ENCODE measurements at places on chromosomes 4 and X.
A peak's percentile ranks its signal among the peaks of the same experiment; 100 is the strongest.

GRCh38 chr4:168923526-168924194, 86.4 kb downstream of the CBR4 start:
- peak; percentile 81 for DNase-seq

DNA sequence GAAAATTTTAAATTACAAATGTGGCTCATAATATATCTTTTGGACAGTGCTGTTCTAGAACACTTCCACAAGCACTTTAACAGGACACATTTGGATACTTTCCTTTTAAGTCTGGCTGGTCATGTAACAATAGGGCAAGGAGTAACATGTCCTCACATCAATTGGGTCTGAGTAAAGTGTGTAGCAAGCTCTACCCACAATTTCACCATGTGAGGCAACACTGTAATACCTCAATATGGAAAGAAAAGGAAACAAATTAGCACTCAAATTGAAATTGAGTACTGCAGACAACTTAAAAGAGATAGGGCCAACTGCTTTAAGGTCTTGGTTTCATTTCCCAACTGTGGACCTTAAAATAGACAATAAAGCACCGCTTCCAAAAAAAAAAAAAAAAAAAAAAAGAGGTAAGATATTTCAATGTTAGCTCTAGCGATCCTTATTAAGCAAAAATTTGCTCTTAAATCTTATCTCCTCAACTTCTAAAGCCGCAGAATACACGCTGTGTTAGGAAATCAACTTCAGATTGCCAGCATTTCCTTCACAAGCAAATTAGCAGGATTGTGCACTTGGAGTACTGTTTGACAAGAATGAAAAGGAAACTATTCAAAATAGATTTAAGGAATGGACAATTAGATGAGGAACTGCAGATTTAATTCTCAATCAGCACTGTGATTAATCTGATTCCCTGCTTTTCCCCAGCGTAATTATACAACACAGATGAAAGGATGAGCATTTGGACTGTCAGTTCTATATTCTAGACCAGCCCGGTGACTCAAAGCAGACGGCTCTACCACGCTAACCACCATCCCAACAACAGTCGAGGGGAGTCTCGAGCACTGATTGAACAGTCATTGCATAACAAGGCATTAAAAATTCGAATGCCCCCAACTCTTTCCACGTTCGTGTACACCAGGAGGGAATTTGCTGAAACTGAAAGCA, 1.6 kb downstream of the CASK start:
- DNase-seq = peak; percentile 71

DNA sequence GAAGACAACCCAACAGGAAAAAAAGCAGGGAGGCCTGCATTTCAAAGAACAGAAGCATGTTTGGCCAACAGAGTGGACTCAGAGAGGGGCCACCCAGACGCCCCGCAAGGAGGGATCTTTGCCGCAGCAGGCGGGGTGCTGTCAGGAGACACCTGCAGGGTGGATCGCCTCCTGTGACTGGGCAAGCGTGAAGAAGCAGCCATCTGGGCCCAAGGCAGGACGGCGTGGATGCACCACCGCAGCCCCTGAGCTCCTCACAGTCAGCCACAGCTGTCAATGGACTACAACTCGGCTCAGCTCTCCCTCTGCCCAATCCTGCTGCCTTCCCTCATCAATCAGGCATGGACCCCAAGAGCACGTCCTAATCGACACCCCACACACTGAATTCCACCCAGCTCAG, 32.0 kb upstream of the MAN2B2 start:
- DNase-seq = no peak

GRCh38 chr4:18389115-18389514, 367.6 kb upstream of the LCORL start:
- no peak for DNase-seq

GRCh38 chr4:111873801-111874200, 271.5 kb upstream of the FAM241A start:
- DNase-seq = no peak

GRCh38 chrX:12894074-12895030, 12.1 kb upstream of the TLR8 start:
- DNase-seq = peak; percentile 19

DNA sequence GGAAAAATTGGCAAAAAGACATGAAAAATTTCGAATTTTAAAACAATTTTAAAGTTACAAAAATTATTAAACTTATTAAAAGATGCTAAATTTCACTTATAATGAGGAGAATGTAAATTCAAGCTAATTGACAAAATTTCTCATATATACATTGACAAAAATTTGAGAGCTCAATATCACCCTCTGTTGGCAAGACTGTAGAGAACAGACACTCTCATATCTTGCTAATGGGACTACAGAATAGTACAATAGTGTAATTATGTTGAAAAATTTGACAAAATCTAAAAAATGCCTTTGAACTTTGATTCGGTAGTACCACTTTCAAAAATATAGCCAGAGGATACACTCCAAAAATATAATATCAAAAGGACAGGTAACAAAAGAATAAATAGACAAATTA, 29.8 kb downstream of the DCAF8L2 start:
- DNase-seq = no peak

DNA sequence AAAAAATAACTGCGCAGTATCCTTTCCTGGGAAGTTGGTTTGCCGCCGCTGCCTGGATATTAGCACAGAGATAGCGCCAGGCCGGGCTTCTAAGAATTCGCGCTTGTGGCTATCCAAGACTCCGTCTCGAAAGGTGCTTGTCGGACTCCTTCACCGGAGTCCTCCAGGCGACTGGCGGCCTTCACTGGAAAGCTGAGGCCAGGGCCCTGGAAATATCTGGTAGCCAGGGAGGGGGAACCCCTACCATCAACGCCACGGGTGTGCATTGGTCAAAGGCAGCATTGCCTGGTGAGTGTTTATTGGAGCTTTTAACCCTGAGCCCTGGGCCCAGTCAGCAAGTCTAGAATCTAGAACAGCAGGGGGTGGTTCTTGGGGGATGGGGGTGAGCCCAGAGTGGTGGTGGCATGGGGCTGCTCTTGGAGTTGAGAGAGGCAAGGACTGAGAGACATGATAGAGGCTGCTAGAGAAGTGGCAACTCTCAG, 577 bp upstream of the PIM2 start:
- no peak for DNase-seq

GRCh38 chrX:146907391-146908240, 93.1 kb upstream of the CXorf51A start:
- DNase-seq = peak; percentile 0

- DNase-seq = peak; percentile 96
Measured at GRCh38 chr4:184267673-184268583, 50.3 kb upstream of the ENPP6 start.

DNA sequence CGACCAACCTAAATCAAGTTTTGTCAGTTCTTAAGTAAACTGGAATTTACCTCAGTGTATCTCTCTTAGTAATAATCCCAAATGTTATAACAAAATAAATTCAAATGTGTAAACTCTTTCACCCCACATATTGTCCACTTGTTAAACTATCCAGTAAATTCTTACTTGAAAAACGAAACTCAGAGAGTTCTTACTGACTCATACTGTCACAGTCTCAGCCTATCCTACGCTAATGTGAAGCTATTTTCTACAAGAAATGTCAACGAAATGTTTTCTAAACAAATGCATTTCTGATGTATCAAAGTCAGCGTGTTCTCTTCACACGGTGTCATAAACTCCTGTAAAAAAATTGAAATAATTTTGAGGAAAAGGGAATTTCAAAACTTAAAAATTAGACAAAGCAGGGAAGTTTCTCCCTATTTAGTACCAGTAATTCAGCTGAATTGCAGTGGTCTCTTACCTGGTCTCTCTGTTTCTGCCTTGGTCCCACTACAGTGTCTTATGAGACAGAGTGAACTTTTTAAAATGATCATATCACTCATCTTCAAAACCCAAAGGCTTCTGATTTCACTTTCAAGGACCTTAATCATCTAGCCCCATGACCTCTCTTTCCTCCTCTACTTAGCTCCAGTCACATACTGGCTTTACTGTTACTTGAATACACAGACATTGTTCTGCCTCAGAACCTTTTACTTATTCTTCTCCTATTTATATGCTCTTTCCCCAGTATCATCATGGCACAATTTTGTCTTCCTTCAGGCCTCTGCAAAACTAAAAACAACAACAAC, 63.3 kb downstream of the DCAF8L1 start:
- DNase-seq = no peak

DNA sequence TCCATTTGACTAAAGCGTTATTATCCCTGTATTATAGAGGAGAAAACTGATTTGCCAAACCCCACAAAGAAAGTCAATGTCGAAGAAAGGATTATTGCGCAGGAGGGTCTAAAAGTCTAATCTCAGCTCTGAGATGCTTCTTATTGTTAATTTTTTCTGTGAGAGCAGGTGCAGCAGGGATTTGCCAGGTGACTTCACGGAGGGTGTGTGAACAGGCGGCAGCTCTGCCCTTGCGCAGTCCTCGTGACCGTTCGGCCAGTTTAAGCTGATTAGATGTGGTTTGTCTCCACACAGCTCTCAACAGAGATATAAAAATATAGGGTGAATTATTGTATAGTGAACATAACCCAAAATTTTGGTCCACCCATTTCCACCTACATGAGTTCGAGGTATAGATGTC, 28.5 kb downstream of the TENM3 start:
- DNase-seq = no peak

All from AG10803 (cell line).